ENCODE measurements at places on chromosomes 2 and 18.

- DNase-seq: no peak
Measured at GRCh38 chr2:29397039-29397438, 281.8 kb downstream of the CLIP4 start.

DNA sequence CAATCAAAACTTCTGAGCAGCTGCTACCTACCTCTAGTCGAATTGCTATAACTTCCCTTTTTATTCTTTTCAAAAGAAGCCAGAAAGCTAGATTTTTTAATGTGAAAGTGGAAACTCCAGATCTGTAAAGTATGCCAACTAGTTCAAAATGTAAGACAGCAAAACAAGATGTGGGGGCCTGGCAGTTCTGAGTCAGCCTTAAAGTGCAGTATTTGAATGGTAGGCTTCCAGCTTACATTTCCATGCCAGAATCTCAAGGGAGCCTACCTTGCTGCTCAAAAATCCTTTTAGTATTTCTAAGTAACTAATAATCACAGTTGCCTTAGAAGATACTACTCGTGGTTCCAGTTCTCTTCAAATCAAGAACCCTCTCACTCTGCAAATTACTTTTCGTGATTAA is 1288.7 kb downstream of the LRP1B start:
- no peak for DNase-seq

- DNase-seq: no peak
Measured at GRCh38 chr2:64605026-64605471, 48.7 kb downstream of the SERTAD2 start.

GRCh38 chr2:96817882-96818281 is 1.8 kb downstream of the CNNM3 start:
- no peak for DNase-seq

DNA sequence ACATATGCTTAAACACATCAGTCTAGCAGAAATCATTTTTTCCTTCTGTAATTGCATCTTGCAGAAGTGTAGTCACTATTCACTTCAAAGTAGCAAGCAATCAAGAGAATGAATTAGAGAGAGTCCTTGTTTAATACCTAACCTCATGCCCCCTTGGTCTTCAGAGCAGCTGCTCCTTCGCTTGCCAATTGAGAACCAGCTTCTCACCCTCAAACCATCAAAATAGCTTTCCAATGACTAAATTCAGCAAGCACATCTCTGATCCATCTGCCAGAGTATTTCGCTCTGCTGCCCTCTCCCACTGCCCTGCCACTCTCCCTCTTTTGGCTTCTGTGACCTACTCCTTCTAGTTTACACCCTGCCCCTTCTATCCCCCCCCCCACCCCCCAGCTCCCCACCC is 120.7 kb upstream of the AGAP1 start:
- DNase-seq: no peak

DNA sequence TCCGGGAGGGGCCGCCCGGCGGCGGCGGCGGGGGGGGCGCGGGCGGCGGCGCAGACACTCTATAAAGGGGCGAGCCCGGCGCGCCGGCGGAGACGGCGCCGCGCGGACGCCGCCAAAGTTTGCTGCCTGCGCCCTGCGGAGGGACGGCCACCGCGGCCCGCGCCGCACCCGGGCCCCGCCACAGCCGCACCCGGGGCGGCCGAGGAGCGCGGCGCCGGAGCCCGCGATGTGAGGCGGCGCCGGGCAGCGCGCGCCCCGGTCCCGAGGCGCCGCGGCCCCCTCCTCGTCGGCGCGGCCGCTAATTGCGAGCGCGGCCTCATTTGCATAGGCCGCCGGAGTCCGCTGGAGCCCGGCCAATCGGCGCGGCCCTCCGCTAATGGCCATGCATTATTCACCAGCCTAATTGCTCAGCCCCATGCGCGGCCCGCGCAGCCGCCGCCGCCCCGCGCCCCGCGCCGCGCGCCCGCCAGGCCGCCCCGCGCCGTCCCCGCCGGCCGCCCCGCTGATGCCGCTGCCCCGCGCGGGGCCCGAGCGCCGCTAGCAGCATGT is at the start of gene SALL3:
Gene SALL3, plus strand, starts transcription at position 89 of the 549 bp plus-strand sequence. Its CDS starts 457 bp downstream, at position 546.
- no peak for DNase-seq

GRCh38 chr2:60811491-60812375 is 55.7 kb downstream of the PAPOLG start:
- no peak for DNase-seq

DNA sequence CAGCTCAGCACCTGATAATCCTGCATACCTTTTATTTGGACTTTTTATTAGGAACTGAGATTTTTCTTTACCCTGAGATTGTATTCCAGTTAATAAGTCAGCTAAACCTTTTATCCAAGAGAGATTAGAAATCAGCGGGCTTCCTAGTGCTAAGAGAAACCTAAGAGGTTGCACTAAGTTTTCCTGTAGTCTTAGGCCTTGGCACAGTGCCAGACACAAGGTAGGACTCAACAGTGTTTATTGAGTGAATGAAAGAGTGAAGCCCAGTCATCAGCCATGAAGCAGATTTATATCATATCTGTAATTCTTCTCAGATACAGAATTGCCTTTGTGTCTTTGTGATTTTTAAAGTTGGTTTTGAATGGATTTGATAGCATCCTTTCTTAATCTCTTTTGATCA is 13.6 kb downstream of the OTX1 start:
- no peak for DNase-seq

GRCh38 chr2:219492575-219492974 is 6.1 kb upstream of the GMPPA start:
- no peak for DNase-seq

- no peak for DNase-seq
Measured at GRCh38 chr2:214560176-214560575, 149.3 kb downstream of the VWC2L start.

- DNase-seq: no peak
Measured at GRCh38 chr18:60784161-60784560, 411.6 kb upstream of the MC4R start.

DNA sequence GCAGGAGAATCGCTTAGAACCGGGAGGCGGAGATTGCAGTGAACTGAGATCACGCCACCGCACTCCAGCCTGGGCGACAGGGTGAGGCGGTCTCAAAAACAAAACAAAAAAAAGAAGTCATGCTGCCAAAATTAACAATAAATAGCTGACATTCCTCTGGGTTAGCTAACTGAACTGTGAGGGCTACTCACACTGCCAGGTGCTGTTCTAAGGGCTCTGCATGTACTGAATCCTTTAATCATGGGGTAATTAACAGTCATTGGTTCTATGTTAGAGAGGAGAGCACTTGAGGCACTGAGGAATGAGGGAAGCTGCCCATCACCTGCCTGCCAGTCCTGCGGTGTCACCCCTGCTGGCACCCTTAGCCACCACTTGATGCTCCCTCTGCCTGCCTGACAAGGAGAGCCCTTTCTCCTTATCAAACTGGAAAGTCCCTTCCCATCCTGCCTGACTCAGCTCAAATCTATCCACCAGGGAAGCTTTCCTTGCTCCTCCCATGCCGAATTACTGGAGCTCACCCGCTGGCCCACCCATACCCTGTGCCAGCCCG is 73.0 kb upstream of the RIOK3 start:
- no peak for DNase-seq

DNA sequence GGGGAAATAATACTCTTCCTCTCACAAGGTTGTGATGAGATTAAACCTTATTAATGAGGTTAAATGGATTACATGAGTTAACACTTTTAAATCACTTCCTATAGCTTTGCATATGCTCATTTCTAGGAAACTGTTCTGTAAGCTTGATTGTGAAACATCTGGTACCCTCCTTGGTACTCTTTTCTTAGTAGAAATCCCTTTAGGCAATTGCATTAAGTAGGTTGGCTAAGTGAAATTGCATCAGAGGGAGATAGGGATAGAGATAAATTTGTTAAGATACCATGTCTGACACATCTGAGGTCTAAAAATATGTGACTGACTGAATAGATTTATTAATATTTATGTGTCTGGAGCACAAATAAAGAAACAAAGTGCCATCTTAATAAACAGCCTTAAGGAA is 275.9 kb upstream of the MAP2 start:
- no peak for DNase-seq

GRCh38 chr18:47809420-47809819 is 121.0 kb downstream of the SMAD2 start:
- DNase-seq: no peak

DNA sequence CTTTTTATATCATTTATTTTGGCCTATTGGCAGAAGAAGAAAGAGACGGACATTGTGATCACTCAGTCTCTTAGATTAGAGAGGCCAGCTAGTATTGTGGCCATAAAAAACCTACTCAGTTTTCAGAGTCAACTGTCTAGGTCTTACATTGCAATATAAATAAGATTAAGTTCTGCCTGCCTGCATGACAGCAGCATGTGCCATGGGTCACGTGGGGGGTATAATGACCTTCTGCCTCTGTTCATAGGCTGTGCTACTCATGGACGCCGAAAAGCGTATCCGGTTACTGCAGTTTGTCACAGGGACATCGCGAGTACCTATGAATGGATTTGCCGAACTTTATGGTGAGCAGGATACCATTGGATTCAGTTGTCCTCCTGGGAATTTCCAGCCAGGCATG is 238.5 kb downstream of the ALPK2 start:
- no peak for DNase-seq

DNA sequence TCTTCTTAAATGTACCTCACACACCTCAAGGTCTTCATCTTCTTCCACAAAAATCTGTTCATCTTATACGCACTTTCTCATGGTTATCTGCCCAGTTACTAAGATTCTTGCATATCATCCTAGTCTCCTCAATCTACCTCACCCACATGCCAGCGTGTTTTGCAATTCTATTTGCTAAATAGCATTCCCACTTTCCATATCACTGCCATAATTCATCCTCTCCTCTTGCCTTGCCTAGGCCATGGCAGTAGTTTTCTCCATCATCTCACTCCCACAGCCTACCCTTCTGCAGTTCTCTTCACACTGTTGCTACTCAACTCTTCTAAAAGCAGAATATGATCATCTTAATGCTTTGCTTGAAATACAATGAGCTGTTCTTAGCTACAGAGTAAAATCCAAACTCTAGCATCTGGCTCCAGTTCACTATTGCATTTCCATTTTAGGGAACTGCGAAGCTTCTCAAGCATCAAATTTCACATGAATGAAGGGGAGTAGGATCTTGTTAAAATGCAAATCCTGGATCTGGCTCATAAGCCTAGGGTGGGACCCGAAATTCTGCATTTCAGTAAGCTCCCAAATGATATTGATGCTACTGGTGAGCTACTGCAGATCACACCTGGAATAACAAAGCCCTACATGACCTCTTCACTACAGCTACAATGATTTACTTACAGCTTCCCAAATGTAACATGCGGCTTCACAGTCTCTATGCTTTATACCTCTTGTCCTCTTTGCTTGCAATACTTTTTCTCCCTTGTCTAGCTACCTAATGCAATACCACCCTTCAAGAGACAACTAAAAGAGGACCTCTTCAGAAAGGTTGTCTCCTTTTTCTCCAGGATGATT is 293.9 kb downstream of the SATB2 start:
- DNase-seq: no peak

GRCh38 chr2:145841973-145842372 is 1322.1 kb upstream of the ZEB2 start:
- DNase-seq: no peak

GRCh38 chr2:76268902-76269620 is 558.3 kb upstream of the GCFC2 start:
- no peak for DNase-seq

- DNase-seq: no peak
Measured at GRCh38 chr2:71849111-71849510, 298.6 kb downstream of the CYP26B1 start.

DNA sequence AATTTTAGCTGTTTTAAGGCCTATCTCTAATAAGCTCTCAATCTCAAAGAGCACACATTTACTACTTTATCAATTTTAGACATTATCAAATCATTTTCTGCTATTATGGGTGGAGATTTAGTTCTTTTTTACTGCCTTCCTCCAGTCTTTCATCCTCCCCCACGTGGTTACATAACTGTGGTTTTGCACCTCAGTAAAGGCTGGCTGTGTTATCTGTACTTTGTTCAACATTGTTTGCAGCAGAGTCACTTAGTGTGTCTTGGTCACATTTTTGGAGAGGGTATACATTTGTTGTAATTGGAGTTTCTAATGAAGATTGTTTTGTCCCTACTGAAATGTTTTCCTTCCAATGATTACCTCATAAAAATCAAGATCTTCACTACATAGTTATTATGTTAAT is 549.6 kb upstream of the CELF4 start:
- no peak for DNase-seq

DNA sequence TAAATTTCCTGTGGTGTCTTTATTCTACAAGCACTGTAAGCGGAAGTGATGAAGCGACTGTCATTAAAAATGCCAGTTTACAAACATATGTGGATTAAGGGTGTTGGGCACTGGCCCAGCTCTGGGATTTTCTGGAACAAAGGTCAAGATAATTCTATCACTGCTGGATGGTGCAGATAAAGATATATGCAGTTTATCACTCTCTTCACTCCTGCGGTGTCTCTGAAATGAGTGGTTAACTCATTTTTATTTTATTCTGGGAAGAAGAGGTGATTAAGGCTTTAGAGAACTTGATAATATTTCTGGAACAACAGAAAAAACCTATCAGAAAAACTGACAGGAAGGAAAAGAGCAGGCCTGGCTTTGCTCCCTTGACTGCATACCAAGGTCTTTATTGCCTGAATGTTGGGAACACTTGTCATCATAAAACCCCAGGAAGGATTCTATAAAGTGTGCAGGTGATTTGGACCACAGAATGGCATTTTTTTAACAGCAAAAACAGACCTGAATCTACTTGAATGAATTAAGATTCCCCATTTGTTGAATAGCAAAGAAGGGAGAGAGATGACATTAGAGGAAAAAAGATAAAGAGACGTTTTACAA is 32.4 kb downstream of the ABCB11 start:
- DNase-seq: no peak

DNA sequence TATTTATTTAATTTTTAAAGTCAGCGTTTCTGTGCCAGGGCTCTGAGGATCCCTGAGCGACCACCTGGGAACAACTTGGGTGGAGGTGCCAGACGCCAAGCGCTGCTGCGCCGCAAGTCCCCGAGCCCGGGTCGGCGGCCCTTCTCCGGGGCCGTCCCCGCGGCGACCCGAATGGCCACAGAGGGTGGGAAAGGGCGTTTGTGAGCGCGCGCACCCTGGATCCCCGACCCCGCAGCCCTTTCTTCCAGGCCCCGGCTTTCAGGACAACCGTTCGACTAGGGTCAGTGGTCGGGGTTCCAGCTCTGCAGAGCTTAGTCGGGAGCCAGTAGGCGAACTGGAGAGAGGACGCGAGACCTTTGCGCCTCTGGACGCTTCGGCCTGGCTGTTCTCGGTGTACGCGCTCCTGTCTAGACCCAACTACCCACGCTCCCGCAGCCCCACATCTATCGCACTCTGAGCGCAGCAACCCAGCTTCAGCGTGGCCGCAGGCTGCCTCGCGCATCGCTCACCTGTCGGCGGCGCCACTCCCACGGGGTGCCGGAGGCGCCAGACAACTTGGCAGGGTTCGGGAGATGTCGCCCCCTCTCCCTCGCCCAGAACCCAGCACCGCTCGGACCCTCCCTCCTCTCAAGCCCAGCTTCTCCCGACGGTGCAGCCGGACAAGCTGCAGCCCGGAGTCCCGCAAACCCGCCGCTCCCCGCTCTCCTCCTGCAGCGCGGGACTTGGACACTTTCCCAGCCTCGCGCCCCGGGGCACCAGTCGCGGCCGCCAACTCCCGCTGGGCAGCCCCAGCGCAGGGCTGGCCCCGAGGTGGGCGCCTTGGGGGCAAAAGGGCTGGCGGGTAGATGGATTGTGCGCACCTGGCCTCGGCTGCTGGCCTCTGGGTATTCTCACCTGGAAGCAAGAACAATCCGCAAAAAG is 758 bp downstream of the LYPD1 start:
- DNase-seq: peak; percentile 17

- DNase-seq: no peak
Measured at GRCh38 chr18:56795381-56795780, 144.2 kb downstream of the WDR7 start.

All from anterior cingulate cortex (tissue), 58 donors.